ENCODE measurements at places on chromosomes 5 and 9. TPM values are rescaled to one million over a fixed set of nuclear protein-coding genes. Genes with fewer than 3 reads are reported as not detected.

DNA sequence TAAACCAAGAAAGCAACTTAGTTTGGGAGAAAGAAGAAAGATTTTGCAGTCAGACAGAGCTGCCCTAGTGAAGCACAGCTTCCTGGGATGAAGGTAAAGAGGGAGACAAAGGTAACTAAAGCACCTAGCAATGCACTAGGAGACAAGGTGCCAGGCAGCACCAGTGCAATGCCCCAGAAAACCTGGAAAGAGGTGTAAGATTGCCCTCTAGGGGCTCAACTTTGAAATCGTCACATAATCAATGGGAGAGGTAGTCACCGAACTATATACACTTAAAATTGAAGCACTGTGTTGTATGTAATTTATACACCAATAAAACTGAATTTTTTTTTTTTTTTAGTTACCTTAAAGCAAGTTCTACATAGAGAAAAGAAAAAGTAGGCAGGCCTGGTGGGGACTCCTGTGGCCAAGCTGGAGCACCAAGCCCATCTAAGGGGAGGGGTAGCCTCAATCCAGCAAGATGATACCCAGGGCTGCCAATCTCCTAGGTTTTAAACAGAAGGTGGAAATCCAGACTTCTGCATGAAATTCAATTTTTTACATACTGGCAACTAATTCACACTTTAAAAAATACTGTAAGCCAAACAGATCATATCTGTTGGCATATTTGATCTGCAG is 48.2 kb downstream of the CDK5RAP2 start:
- DNase-seq, result no peak

DNA sequence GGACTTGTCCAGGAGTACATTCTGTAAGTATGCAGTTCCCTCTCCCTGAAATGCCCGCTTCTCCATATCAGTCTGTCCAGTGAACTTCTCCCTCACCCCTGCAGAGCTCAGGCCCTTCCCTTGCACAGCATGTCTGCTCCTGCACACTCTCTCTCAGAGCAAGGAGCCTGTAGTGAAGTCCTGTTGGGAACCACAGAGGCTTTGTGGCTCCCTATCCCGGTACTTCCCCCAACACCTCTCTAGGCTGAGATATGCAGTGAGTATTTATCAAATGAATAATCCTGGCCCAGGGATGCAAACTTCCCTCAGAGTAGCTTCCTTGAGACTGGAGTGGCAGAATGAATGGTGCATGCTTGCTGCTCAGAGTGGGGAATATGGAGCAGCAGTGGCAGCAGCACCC is 48.8 kb downstream of the POC5 start:
- DNase-seq, result no peak

The SUSD3 gene
- 0.92 TPM for polyA plus RNA-seq

- no peak for DNase-seq
Observed at GRCh38 chr5:131226899-131227298, 37.0 kb upstream of the CDC42SE2 start.

DNA sequence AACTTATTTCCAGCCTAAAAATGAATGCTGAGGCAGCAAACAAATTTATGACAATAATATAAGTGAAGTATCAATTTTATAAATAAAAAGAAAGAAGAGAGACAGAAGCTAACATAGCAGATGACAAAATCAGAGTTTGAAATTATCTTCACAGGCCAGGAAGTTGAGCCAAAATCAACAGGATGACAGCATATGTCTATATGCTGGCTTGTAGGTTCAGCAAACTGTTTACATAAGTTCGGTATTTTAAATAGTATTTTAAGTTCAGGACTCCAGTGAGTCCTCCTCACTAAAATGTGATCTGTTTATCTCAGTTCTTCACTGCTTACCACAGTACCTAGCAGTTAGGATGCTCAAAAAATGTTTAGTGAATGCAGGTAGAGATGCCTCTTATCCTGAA is 359.6 kb upstream of the SMC2 start:
- no peak for DNase-seq

- no peak for DNase-seq
Observed at GRCh38 chr5:156913355-156913718, 49.7 kb downstream of the TIMD4 start.

DNA sequence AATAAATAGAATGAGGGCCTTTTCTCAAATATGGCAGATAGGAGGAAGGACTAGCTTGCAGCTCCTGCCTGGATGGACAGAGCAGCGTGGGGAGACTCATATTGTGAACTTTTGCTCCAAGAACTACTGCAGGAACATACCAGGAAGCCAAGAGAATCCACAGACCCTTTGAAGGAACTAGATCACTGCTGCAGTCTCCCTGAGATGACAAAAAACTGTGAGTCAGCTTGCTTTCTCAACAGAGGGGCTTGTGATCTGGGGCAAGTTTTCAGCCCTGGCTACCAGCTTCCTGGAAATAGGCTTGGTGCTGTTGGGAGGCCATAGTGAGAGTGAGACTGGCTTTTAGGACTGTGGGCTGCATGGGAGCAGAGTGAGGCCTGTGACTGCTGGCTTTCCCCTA is 170.6 kb upstream of the TRIM32 start:
- DNase-seq, result no peak

All from sigmoid colon (tissue), 7 donors.